ENCODE measurements at places on chromosomes 2 and 18.
A peak's percentile ranks its signal among the peaks of the same experiment; 100 is the strongest.

DNA sequence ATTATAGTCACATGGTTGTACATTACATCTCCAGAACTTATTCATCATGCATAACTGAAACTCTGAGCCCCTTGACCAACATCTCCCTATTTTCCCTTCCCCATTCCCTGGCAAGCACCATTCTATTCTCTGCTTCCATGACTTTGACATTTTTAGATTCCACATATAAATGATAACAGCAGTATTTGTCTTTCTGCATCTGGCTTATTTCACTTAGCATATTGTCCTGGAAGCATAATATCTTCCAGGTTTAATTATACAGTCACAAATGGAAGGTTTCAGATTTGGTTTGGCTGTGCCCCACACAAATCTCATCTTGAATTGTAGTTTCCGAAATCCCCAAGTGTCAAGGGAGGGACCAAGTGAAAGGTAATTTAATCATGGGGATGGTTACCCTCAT lies 626.9 kb upstream of the PKDCC start:
- DNase-seq, result no peak

GRCh38 chr2:136378712-136379595 lies 261.0 kb upstream of the CXCR4 start:
- DNase-seq, result peak; percentile 80

- no peak for DNase-seq
These were observed 281.1 kb upstream of the MGAT5 start for GRCh38 chr2:133972786-133973185.

DNA sequence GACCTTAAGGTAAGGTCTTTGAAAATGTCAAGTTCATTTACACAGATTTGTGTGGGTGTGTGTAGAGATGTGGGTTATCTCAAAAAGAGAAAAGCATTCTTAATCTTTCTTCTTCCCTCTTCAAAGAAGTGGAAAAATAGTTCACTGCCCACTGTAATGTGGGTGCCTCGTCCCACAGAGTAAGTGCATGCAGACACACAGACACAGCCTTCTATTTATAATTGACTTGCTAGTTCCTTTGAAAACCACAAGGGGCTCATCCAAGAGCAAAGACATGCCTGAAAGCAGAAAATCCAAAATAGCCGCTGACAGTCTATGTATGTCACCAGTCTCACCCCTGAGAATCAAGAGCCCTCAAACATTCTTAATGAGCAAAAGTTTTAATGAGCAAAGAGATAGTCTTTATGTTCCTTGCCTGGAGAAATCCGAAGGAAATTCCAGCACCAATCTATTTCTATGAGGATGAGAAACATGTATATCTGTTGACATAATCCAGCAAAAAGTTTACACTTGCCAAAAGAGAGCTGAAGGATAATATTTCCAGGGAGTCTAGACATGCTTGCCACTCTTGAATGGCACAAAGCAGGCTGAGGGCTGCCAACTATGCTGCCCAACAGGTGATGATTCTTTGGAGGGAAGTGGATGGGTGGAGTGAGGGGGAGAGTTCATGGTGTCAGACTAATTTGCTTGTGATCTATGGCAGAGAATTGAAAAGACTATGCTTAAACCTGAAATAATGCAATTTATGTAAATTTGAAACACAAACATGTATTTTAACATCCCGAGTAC lies 93.9 kb downstream of the ACVR1 start:
- no peak for DNase-seq

DNA sequence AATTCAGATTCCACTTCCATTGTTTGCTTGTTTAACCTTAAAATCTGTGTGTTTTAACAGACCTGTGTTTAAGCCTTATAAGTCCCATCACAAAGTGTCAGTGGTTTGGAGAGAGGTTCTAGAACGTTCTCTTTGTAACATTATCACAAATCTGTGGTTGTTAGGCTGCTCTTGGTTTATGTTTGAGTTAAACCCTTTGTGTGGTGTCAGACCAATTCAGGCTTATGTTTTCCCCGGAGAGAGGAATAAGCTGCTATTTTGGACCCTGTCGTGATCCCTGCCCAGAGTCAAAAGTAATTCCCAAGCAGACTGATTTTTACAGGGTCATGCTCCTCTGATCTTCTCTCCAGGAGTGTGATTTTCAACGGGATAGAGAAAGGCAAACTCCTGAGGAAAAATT lies 43.8 kb upstream of the LTBP1 start:
- DNase-seq, result no peak

- DNase-seq, result no peak
These were observed 555.8 kb upstream of the SALL3 start for GRCh38 chr18:78423811-78424210.

DNA sequence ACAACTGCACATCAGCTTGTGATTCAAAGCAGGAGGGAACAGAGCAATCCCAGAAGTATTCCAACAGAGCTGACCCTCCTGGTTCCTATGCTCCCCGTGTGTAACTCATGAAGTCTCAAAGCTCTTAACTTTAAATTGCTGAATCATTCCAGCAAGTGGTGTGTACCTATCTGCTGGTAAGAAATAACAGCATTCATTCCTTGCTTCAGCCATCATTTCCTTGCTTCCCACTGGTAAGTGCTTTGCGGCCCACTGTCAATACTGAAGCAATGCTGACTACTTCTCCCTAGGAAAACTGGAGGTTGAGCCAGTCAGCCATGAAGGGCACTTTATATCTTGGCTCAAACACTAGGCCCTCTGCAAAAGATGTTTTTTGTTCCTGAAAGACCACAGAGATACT lies 222.4 kb downstream of the EXOC6B start:
- DNase-seq, result no peak

GRCh38 chr18:70653671-70654070 lies 364.8 kb downstream of the SOCS6 start:
- no peak for DNase-seq

GRCh38 chr2:98809878-98810587 lies 79.1 kb upstream of the MGAT4A start:
- no peak for DNase-seq

GRCh38 chr18:46856973-46857372 lies 60.3 kb downstream of the PIAS2 start:
- no peak for DNase-seq

DNA sequence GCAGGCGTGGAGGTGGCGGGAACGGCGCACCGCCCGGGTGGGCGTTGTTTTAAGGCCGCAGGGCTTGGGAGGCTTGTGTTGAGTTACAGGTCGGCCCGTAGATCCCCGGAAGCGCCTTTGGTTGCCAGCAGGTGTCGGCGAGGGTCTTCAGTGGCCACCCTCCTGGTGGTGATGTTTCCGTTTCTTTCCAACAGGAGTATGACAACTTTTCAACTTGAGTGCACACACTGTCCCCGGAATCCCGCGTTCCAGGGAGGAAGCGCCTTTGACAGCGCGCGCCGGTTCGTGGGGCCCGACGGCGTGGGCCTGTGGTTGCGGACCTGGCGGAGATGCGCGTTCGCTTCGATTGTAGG lies 1.0 kb upstream of the HDAC4 start:
- DNase-seq, result peak; percentile 64

GRCh38 chr2:74017223-74017622 lies 32.5 kb downstream of the TET3 start:
- no peak for DNase-seq

DNA sequence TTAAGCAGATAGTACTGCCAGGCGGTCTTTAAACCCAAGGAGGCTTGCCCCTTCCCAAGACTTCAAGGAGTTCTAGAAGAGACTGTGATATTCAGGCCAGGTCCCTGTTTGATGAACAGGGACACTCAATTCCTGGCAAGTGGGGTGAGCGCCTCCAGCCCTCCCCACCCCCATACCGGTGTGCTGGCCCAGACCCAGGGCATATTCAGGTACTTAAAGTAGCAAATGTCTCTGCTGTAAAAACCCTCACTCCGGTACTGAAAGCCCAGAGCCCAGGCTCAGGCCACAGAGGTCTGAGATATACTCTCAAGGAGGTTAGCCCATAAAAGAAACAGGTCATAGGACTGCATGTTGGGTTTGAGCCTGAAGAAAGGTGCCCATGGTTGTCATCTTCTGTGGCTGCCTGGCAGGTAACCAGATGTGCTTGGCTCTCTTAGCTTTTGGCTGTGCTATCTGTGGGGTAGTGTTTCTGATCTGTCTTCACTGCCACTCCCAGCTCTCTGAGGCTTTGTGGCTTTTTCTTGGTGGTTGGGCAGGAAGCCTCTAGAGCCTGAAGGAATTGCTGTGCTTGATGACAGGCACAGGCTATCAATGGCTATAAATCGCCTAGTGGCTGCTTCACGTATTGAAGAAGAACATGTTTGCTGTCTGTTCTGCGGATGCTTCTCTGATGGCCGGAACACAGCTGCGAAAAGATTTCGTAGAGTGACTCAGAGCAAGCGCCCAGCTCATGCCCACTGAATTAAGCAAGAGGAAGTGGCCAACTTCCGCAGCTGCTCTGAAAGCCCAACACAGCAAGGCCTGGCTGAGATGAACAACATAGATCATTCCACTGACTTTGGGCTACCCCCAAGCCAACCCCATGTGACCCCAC lies 63.3 kb upstream of the ALPP start:
- peak; percentile 94 for DNase-seq

GRCh38 chr2:145635706-145636427 lies 1115.9 kb upstream of the ZEB2 start:
- DNase-seq, result no peak

- DNase-seq, result no peak
These were observed 54.6 kb downstream of the ANKRD44 start for GRCh38 chr2:197256021-197256420.

- DNase-seq, result no peak
These were observed 89.9 kb downstream of the MAPK4 start for GRCh38 chr18:50649821-50650220.

DNA sequence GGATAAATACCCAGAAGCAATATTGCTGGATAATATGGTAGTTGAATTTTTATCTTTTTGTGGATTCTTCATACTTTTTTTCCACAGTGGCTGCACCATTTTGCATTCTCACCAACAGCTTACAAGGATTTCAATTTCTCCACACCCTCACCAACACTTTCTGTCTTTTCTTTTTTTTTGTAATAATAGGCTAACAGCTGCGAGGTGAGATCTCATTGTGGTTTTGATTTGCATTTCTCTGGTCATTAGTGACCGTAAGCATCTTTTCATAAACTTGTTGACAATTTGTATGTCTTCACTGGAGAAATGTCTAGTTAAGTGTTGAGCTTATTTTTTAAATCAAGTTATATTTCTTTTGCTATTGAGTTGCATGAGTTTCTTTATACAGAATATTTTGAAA lies 17.6 kb upstream of the SLC9A2 start:
- no peak for DNase-seq

- DNase-seq, result no peak
These were observed 279.8 kb upstream of the DLGAP1 start for GRCh38 chr18:4734903-4735302.

DNA sequence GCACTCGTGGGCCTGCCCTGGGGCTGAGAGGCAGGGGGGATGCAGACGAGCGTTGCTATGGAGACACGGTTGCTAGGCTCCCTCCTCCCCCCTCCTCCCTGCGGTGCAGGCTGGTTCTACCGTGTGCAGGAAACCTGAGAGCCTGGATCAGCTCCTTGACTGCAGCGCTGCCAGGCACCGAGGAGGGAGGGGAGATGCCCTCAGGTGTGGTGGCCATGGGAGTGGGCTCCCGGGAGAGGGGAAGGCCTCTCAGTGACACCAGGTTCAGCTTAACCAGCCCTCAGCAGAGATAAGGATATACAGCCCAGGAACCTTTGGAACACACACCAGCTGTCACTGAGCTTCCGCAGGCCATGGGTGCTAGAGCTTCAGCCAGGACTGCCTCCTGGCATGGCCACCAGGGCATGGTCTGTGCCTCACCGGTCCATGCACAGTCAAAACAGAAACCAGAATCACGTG lies 124.4 kb upstream of the PXDN start:
- DNase-seq, result no peak

DNA sequence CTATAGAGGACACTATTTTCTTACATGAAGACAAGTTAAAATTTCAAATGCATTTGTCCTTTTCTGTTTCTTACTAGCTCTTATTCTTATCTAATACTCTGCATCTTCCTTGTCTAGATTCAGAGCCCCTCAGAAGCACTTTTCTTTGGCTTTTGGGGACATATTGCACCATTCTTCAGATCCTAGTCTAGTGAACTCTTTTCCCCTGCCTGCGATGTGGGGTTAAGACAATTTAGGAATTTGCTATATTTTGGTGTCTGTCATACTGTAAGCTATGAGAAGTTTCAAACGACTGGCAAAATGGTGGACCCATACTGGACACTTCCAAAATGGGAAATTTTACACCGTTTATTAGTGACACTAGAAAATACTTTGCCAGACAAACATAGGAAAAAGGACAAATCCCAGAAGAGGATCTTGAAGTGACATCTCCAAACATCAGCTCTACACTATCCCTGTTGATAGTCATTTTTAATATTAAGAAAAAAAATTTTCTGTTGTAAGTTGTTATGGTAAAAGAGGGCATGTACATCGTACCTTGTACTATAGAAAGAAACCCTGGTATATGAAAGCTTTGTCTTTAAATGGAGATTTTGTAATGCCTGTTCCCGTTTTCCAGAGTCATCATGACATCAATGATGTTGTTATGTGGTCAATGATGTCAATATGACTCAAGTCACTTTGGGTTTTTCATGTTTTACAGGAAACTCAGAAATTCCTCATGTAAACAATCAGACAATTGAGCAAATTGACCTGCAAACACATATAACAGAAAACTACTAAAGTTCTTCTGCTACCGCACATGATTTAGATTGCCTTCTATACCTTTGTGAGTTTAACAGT lies 4.4 kb upstream of the KYNU start:
- peak; percentile 84 for DNase-seq

- no peak for DNase-seq
These were observed 221.3 kb downstream of the FHOD3 start for GRCh38 chr18:36518839-36519238.

DNA sequence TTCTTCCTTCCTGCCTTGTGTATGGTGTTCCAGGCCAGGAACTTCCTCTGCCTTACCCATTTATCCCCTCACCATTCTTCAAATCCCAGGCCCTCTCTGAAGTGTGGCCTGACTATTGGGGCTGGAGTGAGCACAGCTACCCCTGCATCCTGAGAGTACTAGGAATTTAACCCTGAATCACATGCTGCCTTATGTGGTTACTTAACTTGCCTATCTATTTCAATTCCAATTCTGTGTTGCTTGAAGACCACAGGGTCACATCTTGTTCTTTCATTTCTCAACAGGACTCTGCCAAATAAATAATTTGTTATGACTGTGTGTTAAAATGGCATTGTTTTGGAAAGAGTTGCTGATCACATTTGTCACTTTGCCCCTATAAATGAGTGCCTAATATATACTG lies 108.6 kb downstream of the CERS6 start:
- no peak for DNase-seq

GRCh38 chr2:237147317-237147716 lies 61.6 kb downstream of the COPS8 start:
- DNase-seq, result no peak

DNA sequence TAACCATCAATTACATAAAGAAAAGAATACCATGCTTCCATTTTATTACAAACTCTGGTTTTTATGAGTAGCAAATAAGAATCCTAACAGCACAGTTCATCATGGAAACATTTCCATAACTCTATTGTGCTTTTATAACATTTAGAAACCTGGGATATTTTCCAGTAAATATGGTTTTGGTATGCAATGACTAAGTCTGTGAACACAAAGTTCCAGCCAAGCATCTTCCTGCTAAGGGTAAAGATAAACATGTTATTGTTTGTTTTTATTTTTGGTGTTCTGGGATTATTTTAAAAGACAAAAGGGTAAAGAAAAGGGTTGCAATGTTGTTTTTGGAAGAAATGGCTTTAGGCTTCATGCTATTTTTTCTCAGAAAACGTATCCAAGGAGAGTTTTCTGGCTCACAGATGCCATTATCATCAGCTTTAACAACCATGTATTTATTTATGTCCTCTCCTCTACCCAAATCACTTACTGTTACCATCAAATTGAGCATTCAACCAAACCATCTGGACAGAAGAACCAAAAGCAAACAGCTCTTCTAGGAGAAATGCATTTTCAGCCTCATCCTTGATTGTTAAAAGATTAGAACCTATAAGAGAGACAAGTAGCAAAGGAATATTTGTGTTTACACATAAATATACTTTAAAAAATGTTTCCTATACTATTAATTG lies 116.0 kb downstream of the PLA2R1 start:
- DNase-seq, result no peak
